Smooth muscle cell of the brain vasculature (primary cell): ENCODE measurements at places on chromosomes 16 and 17.
A peak's percentile ranks its signal among the peaks of the same experiment; 100 is the strongest.

DNA sequence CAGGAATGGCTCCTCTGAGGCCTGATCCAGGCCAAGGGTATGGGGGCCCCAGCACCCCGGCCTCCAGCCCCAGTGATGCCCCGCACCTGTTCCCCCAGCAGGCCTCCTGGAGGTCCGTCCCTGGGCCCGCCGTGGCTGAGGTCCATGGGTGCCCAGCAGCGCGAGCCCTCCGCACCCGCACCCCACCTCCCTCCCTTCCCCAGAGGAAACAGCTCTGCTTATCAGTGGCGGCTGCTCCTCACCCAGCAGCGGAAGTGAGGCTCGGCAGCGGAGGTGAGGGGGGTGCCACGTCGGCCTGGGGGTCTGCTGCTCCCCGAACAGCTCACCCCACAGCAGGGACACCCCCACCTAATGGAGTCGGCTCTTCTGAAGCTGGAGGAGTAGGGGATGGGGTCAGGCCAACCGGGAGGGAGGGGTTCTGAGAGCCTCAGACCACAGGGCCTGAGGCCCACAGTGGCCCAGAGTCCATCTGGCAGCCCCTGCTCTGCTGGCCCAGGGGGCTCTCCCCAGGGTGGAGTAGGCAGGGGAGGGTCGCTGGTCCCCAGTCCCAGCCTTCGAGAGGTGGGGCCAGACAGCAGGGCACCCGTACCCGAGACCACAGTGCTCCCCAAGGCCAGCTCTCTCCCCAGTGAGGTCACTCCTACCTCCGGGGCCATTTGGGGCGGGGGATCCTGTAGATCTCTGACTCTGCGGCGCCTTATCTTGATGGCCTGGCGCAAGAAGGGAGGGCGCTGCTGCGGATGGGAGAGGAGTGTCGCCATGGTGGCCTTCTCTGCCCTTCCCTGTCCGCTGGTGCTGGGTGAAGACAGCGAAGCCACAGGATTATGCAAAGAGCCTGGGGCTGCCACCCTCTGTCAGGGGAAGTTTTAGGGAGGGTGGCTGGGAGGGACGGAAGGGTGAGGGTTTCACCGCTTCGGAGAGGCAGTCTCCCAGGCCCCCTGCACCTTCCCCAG, at the start of gene UNC13D:
Gene UNC13D, minus strand, starts transcription at position 828 of the 953 bp plus-strand sequence. Its CDS starts 67 bp downstream, at position 761.
- no peak for DNase-seq

- DNase-seq = no peak
Observed at GRCh38 chr16:79473456-79473855, 127.1 kb downstream of the MAF start.

GRCh38 chr17:77508047-77508715, 367.4 kb downstream of the SEC14L1 start:
- DNase-seq = no peak

- peak; percentile 64 for DNase-seq
Observed at GRCh38 chr16:88772871-88773811, 11.9 kb downstream of the PIEZO1 start.

- DNase-seq = no peak
Observed at GRCh38 chr17:50766222-50767023, 895 bp downstream of the ANKRD40CL start.

GRCh38 chr17:10790491-10791401, 13.2 kb downstream of the TMEM238L start:
- DNase-seq = no peak

GRCh38 chr16:85126705-85127378, 14.6 kb upstream of the CIBAR2 start:
- DNase-seq = peak; percentile 81

- DNase-seq = no peak
Observed at GRCh38 chr17:17801800-17802481, 34.8 kb downstream of the SREBF1 start.

DNA sequence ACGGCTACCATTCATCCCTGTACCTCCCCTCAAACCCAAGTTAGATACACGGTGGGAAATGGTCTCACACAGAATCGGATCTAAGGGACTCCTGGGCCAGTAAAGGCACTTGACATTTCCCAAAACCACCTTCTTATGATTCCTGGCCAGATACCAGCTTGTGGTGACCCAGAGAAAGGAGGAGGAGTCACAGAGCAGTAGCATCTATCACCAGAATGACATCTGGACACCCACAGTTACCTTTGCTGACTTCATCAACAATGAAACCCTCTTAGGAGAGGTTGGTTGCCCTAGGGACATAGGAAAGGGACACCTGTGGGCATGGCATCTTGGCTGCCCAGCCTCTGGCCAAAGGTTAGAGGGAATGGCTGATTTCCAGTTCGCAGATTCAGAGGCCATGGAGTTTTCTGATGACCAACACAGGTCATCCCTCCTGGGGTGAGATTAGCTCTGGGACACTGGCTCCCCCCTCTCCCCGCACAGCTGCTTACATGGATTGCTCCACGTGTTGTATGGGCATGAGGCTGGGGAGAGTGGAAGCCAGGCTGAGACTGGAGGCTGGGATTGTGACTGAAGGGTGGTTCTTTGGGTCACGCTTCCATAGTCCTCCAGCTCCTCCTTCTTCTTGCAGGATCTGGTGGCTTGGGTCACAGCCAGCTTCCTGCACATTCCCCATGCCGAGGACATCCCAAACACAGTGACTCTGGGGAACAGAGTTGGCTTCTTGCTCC, 1.4 kb upstream of the AOC3 start:
- DNase-seq = no peak

DNA sequence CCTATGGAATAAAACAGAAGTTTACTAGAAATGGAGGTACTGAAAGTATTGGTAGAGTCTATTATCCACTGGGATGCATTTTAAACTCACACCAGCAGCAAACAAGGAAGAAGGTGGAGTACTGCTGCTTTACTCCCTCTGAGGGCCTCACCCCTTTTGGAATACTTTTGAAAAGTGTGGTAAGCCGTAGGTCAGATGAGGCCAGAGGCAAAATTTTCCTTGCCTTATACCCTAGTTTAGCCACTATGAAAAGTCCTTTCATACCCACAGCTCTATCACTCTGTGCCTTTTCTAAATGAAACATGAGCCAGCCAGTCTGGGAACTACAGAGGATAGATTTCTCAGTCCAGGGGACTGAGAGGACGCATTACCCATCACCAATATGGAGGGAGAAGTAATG, 14.0 kb downstream of the GDE1 start:
- no peak for DNase-seq

GRCh38 chr16:48558371-48558841, 51.6 kb downstream of the N4BP1 start:
- no peak for DNase-seq

- DNase-seq = no peak
Observed at GRCh38 chr17:74297941-74298340, 23.9 kb downstream of the DNAI2 start.

DNA sequence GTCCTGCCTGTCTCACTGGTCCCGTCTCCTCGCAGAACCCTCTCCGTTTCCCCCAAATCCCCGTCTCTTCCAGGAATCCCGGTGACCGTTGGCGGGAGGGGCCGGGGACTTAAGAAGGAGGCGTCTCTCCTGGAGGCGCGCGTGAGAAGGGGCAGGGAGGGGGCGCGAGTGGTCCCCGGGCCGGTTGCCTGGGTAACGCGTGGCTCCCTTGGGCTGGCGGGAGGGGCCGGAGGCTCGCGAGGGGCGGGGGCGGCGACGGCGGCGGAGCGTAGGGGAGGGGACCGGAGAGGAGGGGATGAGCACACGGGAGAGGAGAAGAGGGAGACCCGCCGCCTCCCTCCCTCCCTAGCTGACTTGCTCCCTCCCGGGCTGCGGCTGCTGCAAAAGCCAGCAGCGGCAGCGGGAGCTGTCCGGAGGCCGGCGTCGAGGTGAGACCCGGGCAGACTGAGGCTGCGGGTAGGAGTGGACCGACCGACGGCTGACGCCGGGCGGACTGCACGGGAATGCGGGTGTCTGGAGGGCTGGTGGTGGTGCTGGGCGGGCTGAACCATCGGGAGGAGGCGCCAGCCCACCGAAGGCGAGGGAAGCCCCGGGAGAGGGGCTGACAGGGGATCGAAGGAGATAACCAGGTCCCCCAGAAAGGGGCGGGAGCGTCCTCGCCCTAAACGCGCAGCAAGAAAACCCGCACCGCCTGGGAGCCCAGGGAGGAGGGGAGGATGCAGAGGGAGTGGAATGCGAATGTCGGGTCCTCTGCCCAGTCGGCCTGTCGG, at the start of gene PRRT2:
Gene PRRT2, plus strand, starts transcription at position 298 of the 770 bp plus-strand sequence. CDS start 862 bp downstream, outside the sequence.
- DNase-seq = no peak

DNA sequence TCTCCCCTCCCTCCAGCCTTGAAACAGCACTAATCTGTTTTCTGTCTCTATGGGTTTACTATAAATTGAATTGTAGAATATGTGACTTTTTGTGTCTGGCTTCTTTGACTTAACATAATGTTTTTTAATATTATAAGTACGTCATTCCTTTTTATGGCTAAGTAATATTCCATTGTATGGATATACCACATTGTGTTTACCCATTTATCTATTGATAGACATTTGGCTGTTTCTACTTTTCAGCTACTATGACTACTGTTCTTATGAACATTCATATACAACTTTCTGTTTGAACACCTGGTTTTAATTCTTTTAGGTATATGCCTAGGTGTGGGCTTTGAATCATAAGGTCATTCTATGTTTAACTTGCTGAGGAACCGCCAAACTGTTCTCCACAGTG, 961.9 kb downstream of the CDH8 start:
- no peak for DNase-seq

DNA sequence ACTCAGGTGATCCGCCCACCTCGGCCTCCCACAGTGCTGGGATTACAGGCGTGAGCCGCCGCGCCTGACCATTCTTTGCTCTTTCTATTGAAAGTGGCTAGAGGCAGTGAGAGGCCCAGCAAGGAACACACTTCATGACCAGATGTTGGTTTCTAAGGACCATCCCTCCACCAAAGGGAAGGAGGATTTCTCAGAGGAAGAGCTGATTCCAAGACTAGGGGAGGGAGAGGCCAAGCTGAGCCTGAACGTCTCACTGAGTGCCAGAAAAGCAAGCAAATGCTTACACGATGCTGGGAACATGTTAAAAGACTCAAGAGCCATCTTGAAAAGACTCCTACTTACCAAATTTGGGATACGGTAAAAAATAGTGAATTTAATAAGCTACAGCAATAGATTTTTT, 79.2 kb downstream of the MRM3 start:
- no peak for DNase-seq

DNA sequence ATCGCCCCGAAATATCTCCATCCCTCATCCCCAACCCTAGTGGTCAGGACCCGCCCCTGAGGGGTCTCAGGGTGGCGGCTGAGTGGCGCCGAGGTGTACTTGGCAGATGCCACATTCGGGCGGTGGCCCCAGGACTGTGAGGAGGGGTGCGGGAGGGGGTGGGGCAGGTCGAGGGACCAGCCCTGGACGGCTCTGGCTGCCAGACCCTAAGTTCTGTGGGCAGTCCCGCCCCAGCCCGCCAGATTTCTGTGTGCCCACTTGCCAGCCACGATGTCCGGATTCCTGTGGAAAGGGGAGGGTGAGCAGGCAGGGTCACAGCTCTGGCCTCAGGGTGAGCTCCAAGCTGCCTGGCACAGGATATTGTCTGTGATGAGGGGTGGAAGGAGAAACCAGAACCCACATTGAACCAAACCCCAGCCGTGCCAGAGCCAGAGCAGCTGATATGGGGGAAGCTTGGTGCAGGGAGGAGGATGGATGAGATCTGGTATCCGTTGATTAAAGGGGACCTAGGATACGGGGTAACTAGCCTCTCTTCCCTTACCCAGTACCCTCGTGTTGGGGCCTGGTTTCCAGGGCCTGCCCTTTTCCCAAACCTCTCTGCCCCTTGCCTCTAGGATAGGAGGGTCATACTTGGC, 1.1 kb upstream of the CHAD start:
- no peak for DNase-seq

GRCh38 chr17:9645851-9646545, 681 bp downstream of the USP43 start:
- no peak for DNase-seq

DNA sequence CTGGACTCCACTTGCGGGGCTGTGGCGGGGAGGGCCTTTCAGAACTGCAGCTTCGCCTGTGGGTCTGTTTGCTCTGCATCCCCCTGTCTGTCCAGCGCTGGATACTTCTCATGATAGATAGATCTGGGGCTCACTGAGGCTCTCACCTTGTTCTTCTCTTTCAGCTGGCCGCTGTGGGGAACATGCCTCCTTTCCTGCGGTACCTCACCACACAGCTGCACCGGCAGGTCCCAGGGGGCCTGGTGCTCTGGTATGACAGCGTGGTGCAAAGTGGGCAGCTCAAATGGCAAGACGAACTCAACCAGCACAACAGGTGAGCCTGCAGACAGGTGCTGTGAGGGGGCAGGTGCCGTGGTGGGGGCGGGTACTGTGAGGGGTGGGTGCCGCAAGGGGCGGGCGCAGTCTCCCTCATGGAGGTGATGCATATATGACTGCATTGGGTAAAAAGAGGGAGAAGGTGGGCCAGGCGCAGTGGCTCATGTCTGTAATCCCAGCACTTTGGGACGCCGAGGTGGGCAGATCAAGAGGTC, 6.2 kb downstream of the ENGASE start:
- no peak for DNase-seq

- no peak for DNase-seq
Observed at GRCh38 chr17:13947499-13947898, 121.8 kb upstream of the COX10 start.

GRCh38 chr16:24610416-24610755, 71.0 kb downstream of the RBBP6 start:
- DNase-seq = no peak

GRCh38 chr16:87465306-87465705, 27.5 kb downstream of the ZCCHC14 start:
- DNase-seq = no peak

DNA sequence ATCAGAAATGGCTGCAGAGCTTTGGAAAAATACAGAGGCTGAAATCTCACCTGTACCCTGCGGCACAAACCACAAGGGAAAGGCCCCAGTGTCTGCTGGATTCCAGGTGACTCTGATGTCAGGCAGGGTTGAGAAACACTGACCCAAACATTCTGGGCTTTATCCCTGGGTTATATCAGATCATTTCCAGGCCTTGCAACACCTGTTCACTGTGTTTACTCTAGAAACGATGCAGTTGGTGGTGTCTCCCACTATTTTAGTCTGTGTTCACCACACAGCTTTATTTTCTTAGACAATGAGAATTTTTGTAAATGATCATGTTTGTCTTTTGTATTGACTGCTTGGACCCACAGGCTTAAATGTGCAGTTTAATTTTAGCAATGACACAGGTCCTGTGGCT, 151.5 kb upstream of the SDK2 start:
- DNase-seq = no peak

DNA sequence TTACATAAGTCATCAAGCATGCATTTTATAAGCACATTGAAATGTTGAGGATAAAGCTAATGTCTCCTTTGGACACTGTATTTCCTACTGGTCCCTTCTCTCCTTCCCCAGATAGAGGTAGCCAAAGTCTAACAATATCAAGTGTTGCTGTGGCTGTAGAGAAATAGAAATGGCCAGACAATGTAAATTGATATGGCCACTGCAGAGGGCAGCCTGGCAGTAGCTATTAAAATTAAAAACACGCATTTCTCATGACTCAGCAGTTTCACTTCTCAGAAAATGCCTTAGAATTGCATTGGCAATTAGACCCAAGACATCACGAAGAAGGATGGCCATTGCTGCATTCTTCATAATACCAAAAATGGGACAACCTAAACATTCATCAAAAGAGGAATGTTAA, 46.8 kb upstream of the MRTFB start:
- no peak for DNase-seq

GRCh38 chr17:11840831-11841230, 156.4 kb downstream of the ZNF18 start:
- DNase-seq = no peak
